ENCODE measurements at places on chromosomes 1 and 21.

DNA sequence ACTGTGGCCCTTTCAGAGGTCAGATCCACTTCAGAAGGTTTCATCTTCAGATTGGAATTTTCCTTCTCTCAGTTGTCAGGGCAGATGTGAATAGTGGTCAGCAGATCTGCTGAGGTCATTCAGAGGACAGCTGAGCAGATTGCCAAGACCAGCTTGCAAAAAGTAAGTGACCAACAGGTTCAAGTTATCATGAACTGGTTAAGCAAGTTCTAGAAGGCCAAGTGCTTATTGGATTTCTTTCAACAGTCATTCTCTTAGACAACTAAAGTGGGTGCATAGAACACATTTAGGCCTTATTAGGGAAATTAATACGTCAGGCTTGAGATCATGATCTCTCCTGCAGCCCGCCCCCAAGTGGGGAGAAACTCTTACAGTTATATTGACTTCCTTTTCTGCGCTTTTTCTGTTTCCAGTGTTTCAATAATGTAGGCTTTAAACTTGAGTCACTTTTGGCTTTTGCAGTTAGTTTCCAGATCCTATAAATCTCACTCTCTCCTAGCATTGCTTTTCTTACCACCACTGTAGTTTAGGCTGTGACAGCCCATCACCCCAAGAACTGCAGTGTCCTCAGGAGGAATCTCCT is 96.4 kb downstream of the C1orf21 start:
- DNase-seq: no peak

DNA sequence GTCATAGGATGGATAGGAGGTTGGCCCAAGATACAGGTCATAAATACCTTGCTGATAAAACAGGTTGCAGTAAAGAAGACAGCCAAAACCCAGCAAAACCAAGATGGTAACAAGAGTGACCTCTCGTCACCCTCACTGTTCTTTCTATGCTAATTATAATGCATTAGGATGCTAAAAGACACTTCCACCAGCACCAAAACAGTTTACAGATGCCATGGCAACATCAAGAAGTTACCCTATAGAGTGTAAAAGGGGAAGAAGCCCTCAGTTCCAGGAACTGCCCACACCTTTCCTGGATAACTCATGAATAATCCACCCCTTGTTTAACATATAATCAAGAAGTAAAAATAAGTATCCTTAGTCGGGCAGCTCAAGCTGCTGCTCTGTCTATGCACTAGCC is 671.9 kb downstream of the PTPRC start:
- no peak for DNase-seq

DNA sequence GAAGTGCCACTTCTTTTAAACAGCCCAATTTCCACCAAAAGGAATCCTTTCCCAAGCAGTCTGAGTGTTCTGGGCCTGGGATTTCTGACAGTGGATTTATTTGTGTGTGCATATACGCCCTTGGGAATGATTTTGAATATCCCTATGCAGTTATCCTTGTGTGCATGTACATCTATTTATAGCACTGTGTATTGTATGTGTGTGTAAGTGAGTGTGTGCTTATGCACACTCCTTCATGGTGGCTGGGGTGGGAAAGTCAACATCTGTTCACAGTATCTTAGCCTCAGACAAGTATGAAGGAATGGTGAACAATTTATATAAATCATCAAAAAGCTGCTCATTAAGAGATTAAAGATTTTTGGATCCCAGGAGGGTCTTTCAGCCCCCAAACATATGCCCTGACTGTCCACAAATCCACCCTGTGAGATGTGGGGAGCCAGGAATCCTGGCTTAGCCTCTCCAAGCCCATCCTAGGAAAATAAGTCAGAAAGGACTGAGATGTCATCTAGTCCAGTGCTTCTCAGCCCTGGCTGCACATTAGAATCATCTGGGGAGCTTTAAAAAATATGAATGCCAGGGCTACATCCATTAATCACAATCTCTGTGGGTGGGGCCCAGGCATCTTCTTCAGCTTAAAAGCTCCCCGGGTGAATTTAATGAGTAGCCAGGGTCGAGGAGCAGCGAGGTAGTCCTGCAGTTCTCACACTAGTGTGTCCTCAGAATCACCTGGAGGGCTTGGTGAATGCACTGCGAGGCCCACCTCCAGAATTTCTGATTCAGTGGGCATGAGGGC is 101.4 kb downstream of the PLXNA2 start:
- no peak for DNase-seq

DNA sequence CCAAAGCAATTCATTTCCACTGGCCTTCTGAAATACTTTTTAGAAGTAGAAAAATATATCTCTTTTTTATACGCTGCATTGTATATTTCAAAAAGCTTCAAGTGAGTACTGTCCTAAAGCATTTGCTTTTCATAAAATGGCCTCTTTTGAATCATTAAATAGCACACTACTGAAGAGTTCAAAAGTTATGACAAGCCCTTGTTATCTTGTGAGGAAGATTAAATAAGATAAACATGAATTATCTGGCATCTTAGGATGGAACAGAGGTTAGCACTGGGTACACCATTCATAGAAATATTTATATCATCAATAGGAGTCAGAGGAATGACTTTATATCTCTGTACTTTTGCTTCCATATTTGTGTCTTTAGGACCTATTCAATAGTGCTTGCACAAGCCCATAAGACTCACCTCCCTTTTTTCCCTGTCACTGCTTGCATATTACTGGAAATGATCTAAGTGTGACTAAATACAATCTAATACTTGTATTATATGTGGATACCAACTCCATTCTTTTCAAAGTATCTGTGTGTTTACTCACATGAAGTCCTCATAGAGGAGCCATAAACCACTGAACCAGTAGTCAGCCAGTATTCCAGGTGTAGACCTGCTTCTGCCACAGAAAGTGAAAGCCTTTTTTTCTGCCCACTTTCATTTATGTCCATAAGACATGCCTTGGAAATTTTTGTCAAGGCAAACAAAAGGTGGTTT is 274.2 kb upstream of the C1orf105 start:
- DNase-seq: no peak

DNA sequence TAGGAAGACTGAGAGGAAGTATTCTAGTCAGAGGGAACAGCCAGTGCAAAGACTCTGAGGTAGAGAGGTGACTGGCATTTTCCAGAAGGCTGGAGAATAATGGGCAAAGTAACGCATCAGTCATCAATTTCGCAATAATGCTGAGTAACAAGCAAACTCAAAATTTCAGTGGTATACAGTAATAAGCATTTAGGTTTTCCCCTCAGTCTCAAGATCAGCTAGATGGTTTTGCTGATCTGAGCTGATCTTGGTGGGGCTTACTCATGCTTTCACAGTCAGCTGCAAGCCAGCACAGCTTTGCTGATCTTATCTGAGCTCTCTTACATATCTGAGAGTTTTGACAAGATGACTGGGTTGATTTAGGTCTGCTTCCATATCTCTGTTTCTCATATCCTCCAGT is 108.7 kb downstream of the TSEN15 start:
- no peak for DNase-seq

DNA sequence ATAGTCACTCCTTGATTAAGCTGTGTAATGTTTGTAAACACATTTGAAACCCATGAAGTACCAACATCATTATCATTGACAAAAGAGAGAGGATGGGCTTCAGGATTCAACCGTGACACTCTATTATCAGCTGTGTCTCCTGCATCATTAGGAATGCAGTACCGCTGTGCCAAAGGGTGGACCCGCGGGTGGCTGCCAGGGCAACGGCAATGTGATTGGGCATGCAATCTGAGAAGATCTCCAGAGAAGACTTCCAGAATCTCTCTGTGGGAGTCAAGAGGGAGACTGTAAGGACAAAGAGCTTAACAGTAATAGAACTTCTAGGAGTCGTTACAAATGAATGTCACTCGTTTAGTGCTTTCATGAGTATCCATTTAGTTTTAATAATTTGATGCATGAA is 97.9 kb downstream of the USH2A start:
- DNase-seq: no peak

DNA sequence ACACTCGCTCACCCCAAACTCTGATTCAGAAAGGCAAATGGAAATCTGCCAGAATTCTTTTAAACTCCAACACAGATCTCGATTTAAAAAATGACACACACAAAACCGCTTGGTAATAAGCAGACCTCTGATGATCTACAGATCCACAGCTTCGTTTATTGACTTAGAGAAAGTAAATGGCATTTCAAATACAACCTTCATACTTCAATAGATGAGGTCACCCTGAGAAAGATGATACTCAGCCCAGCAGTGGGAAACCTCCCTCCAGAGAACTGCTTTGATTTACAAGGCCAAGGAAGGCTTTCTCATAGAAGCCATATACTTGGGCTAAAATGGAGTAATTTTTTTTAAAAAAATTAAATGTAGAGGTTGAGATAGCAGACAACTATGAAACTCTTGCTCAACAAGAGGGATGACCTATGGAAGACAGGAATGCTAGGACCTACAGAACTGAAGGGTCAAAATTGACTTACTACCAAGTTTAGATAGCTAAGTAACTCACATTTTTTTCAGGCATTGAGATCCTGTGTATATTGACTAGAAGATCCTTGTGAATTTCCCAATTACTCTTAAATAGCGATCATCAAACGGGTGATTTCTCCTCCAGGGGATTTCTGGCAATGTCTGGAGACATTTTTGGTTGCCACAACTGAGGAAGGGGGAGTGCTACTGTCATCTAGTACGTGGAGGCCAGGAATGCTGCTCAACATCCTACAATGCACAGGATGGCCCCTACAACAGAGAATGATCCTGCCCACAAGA is 143.9 kb downstream of the CLIC6 start:
- DNase-seq: no peak

Measured in endothelial cell (in vitro differentiated cells).